Choroid plexus epithelial cell (primary cell): ENCODE measurements at places on chromosomes 4 and X.

DNA sequence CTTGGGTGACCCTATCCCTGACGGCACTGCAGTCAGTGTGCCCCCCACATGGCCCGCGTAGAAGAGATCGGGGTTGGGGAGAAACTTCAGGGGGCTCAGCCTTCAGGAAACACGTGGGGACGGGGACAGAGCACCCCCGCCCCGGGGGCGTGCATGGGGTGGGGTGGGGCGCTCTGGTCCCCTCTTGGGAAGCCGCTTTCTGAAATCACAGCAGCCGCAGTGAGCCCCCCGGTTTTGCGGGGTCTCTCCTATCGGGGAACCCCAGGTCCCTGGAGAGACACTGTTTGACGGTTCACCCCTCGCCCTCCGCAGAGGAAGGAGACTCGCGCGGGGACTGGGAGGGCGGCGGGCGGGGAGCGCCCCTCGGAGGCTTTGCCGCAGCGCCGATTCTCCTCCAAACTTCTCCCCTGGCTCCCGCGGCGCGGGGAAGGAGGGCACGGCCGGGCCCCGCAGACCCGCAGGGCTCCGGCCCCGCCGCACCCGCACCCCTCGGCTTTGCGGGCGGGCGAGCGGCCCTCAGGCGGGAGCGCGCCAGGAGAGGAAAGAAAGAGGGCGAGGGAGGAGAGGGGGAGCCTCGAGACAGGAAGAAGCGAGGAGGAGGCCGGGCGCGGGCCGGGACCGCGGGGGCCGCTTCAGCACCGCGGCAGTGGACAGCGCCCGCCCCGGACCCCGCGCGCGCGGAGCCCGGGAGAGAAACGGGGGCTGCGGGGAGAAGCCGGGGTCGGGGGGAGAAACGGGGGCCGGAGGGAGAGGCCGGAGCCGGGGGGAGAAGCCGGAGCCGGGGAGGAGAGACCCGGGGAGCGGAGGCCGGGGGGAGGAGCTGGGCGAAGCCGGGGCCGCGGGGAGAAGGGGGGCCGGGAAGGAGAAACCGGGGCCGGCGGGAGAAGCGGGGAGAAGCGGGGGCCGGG lies 612 bp downstream of the CPLX1 start:
- peak; percentile 16 for DNase-seq

GRCh38 chrX:113726466-113726865 lies 857.4 kb upstream of the HTR2C start:
- no peak for DNase-seq

- DNase-seq = no peak
These were observed 48.3 kb upstream of the SLC4A4 start for GRCh38 chr4:71290476-71290875.

DNA sequence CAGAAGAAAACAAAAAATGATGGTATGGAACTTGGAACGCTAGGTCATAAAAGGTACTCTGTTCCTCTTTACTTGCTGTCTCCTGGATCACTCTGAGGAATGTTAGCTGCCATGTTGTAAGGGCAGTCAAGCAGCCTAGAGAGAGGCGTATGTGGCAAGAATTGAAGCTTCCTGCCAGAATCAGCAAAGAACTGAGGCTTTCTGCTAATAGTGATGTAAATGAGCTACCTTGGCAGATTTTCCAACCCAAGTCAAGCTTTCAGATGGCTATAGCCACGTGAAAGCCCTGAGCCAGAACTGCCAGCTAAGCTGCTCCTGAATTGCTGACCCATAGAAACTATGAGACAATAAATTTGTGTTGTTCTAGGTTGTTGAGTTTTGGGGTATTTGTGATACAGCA lies 38.7 kb downstream of the AASDH start:
- no peak for DNase-seq

DNA sequence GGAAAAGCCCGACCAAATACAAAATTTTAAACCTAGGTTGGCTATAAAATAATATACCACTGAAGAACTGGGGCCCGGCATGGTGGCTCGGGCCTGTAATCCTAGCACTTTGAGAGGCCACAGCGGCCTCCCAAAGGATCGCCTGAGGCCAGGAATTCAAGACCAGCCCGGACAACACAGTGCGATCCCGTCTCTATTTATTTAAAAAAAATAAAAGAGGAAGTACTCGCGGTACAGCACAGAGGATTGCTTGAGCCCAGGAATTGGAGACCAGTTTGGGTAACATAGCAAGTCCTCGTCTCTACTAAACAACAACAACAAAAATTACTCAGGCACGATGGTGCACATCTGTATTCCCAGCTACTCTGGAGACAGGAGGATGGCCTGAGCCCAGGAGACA lies 44.8 kb upstream of the CDKN2AIP start:
- DNase-seq = no peak

DNA sequence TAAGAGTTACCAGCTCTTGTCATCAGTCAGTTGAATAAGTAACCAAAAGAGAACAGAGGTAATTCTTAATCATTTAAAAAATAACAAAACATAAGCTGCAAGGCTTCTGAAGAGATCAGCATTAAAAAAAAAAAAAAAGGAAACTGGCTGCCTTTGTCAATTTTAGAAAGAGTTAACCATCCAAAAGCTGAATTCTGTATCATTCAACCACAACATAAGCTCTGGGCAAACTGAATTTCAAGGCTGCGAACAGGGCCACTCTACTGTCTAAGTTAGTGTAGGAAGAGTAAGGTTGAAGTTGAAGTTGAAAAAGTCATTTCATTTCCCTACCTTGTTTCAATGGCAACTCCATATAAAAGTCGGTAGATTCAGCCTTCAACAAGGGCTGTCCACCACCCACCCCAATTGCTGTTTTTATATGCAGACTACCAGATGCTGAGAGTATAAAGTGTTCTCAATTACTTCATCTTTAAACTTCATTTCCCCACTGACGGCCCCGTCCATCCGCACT lies 1.1 kb upstream of the LIN54 start:
- DNase-seq = peak; percentile 31

DNA sequence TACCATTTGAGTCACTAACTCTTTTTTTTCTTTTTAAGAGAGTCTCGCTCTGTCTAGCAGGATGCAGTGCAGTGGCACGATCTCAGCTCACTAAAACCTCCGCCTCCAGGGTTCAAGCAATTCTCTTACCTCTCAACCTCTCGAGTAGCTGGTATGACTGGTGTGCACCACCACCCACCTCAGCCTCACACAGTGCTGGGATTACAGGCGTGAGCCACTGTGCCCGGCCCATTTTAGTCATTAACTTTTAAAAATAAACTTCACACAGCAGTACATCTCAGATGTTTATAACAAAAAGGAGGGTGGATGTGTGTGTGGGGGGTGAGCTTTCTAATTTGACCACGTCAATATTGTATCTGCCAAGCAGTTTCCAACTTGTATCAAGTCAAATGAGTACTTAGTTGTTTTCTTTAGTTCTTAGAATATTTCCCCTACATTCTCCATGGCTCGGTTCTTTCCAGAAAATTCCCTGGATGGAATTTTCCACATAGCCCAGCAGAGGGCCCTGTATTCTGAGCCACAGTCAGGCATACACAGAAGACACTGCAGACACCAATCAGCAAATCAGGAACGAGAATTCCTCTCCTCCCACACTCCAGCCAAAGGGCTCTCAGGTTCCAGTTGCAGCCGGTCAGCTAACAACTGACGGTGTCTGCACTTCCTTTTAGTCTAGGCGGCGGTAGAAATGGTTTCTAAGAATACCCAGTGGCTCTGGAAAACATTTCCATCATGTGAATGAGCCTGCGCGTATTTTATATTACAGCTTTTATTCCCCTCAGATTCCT lies 20.1 kb upstream of the ARAF start:
- DNase-seq = peak; percentile 95

DNA sequence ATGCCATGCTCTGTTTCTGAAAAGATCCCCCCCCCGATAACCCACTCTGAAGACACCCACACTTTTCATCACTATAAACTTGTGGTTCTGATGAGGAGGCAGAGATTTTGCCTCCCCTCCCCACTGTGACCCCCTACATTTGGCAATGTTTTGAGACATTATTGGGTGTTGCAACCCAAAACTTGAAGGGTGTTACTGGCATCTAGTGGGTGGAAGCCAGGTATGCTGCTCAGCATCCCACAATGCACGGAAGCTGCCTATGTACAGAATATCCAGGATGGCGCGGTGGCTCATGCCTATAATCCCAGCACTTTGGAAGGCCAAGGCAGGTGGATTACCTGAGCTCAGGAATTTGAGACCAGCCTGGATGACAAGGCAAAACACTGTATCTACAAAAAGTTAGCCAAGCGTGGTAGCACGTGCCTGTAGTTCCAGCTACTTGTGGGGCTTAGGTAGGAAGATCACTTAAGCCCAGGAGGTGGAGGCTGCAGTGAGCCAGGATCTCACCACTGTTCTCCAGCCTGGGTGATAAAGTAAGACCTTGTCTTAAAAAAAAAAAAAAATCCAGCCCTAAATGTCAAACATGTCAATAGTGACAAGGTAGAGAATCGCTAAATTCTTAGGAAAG lies 87.3 kb downstream of the SCD5 start:
- DNase-seq = no peak

DNA sequence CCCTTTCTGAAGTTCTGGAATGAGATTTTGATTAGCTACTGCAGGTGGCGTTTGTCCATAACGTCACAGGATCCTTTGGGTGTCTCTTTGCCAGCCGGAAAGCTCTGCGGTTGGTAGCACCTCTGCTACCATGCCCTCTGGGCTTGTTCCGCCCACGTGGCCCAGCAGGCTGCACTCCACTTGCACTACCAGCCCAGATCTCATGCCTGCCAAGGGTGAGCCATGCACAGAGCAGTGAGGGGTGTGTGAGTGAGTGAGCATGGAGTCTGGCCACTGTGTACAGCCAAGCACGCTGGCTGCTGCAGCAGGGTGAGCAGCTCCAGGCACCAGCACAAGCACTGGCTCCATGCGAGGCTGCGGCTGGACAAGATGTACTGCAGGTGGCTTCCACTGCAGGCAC lies 6.6 kb upstream of the HNRNPD start:
- DNase-seq = no peak

DNA sequence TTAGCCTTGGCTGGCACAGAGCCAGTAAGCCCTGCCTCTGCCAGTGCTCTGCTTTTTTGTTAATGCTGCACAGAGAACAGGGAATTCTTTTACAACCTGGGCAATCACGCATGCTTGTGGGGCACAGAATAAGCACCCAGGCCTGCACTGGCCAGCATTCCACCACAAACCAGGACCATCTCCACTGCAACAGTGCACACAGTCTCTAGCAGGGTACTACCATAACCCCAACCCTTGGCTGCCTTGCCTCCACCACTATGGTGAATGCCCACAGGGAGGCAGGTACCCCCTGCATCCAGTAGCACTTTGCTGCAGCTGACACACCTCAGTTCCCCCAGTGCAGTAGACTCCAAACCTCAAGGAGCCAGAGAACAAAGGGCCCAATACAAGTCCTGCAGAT lies 19.2 kb upstream of the FAAH2 start:
- no peak for DNase-seq

- peak; percentile 1 for DNase-seq
These were observed 16.1 kb upstream of the ATP8A1 start for GRCh38 chr4:42673082-42673425.

GRCh38 chrX:20362268-20363267 lies 95.9 kb upstream of the RPS6KA3 start:
- DNase-seq = peak; percentile 78

DNA sequence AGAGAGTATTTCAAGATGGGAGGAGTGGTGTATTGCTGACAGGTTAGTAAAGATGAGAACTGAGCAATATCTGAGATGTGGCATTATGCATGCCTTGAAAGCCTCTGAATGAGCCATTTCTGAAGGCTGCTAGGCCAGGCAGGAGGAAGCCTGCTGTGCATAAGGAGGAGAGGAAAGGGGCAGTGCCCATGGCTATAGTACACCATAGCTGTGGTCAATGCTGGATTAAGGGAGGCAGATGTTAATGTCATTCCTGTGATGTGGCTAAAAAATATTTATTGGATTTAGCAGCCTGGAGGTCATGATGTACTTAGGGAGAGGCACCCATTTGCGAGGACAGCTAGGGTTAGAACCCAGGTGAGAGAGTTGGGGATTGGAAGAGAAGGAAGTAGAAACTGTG lies 130.0 kb upstream of the LNX1 start:
- DNase-seq = no peak

- no peak for DNase-seq
These were observed 10.5 kb upstream of the DCHS2 start for GRCh38 chr4:154502111-154502510.

GRCh38 chrX:72100824-72101351 lies 30.8 kb downstream of the RTL5 start:
- DNase-seq = no peak

DNA sequence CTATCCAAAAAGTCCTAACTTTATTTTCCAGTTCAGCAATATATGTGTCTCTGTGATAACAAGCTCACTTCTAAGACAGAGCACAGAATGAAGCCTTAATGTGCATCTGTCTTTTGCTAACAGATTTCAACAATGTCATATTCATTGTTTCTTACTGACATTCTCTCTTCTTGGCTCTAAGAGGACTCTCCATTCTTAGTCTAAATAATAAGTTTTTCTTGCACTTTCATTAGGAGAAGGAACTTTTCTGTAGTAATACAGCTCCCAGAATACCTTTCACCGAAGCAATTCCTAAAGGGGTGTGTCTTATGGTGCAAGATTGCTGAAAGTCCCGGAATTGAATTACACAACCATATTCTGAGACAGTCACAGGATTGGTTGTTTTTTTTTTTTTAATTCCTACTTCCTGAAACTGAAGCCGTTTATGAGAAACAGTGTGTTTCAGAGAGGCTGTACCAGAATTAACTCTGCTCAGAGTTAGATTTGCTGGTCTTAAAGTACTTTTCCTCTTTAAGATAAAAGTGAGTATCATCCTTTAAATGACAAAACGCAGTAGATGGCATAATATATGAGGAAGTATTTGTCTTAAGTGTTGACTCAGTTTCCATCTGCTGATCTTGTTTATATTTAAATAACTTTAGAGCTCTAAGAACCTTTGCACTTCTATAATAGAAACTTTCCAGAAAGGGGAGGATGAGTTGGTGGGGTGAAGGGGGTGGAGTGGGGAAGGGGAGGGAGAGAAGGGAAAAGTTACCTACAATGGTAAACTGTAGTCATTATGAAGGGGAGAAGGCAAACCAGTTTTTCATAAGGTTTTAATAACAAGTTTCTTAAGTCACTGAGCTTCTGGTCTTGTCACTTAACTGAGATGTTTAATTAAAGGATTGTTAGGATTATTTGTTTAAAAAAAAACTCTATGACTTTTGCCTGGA lies at the start of gene ALPK1:
ALPK1 (plus strand) TSS at position 421 of the 932 bp plus-strand sequence.
- peak; percentile 97 for DNase-seq

DNA sequence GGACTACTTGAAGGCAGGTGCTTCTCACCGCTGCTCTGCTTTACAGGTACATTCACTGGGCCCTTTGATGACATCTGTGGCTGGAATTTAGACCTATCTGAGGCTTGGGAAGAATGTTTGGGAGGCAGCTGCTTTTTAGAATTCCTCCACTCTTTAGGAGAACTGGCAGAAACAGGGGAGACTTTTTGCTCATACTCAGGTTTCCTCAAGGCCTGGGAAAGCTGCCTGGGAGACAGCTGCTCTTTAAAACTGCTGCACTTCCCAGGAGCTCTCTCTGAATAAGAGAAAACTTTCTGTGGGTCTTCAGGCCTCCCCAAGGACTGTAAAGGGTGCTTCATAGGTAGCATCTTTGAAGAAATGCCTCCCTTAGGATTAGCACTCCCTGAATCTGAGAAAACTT lies 14.3 kb downstream of the CT47C1 start:
- DNase-seq = no peak

DNA sequence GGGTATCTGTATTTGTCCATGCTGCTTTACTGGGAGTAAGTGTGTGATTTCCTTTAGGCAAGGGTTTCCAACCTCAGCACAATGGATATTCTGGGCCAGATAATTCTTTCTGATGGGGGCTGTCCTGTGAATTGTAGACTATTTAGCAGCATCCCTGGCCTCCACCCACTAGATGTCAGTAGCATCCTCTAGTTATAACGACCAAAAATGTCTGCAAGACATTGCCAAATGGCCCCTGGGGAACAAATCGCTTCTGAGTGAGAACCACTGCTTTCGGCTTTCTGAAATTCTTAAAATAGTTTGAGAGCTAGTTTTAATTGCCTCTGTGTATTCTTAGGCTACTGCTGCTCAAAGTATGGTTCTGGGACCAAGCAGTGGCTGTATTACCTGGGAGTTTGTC lies 81.2 kb upstream of the GPM6B start:
- DNase-seq = peak; percentile 48
